ENCODE measurements at places on chromosomes 6 and 20.
A peak's percentile ranks its signal among the peaks of the same experiment; 100 is the strongest.

GRCh38 chr6:156832669-156833068, 55.5 kb downstream of the ARID1B start:
- no peak for DNase-seq

DNA sequence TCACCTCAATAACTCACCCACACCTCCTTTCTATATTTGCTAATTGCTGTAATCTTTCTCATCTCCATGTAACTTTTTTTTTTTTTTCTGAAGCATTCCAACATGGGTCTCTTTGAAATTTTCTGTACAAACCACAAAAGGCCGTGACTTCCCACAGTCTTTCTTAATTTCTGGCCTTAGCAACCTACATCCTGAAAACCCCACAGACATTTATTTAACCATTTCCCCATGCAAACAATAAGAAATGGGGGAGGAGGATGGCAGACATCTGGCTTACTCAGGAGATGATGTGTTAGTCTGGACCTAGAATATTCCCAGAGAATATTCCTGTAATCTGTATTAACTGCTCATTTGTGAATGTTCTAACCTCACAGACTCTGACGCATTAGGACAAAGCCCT, 57.6 kb downstream of the MEP1A start:
- no peak for DNase-seq

DNA sequence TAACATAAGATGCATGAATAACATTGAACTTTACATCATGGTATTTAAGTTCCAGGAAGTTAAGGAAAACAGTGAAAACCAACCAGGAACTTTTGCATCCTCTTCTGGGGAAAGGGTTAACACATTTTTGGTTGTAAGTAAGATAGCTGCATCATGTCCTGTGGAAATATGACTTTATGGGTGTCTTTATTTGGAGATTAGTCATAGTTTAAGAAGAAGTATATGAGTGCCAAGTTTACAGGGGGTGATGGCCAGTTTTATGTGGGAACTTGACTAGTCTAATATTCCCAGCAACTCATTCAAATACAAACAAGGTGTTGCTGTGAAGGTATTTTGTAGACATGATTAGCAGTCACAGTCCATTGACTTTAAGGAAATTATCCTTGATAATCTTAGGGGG, 78.0 kb downstream of the PDE10A start:
- no peak for DNase-seq

- DNase-seq: peak; percentile 53
Measured at GRCh38 chr6:33785778-33786177, 3.2 kb downstream of the LEMD2 start.

- DNase-seq: no peak
Measured at GRCh38 chr20:12891643-12892042, 117.1 kb upstream of the SPTLC3 start.

DNA sequence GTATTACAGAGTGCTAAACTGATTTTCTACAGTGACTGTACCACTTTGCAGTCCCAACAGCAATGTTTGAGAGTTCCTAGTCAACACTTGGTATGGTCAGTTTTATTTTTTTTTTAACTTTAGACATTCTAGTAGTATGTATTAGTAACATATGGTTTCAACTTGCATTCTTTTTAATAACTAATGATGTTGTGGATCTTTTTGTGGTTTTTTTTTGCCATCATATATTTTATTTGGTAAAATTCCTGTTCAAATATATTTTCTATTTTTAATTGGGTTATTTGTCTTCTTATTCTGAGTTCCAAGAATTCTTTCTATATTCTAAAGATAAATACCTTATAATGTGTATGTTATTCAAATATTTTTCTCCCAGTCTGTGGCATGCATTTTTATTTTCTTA, 189.4 kb upstream of the ECI2 start:
- no peak for DNase-seq

DNA sequence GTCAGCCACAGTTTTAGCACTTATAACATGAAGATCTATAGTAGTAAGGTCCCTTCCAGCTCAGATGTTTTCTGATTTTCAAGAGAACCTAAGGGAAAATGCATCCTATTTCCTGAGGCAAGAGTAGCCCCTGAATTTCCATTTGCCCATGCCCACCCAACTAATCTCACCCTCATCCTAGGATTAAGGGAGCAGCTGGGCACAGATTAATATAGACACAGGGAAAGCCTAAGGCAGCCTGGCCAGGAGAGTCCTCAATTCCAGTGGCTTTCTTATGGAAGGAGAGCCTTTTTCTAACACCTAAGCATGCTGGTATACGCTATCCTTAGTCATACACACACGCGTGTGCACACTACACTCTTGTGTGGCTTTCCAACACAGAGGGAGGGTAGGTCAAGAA, 1.5 kb downstream of the APOBEC2 start:
- DNase-seq: no peak

DNA sequence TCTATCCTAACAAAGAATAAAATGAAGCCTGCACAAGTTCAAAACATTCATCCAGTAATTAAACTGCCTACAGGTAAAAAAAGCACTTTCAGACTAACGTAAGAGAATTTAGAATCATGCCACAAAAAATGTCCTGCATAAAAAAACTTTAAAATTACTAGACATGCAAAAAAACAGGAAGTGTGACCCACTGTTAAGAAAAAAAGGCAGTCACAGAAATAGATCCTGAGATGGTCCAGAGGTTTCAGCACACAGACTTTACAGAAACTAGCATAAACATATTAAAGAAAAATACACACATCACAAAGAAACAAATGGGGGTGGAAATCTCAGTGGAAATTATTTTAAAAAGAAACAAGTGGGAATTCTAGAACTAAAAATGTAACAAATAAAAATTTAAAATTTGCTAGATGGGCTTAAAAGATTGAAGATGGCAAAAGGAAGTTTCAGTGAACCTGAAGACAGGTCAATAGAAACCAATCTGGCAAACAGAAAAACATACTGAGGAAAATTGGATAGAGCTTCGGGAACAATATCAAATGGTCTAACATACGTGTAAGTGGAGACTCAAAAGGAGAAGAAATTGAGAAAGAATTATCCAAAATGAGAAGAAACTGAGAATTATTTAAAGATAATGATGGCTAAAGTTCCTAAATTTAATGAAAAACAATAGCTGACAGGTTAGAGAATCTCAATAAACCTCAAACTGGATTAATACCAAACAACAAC, 3.4 kb upstream of the ZNF133 start:
- DNase-seq: no peak

GRCh38 chr6:166036316-166037095, 131.1 kb downstream of the TBXT start:
- no peak for DNase-seq

DNA sequence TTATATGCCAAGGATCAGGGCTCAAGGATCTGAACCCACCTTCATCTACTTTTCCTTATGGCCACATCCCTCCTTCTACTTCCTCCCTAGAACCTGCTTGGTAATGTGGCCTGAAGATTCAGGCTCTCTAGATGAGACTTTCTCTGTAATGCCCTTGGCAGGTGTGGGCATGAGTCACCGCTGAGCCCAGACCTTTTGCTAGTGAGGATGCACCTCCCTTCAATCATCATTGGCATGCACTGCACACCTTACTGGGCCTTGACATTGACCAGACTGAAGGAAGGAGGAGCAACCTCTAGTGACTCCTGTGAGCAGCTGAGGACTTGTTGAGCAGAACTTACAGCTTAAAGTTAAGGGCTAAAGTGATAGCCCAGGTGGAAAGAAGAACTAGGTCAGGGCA, 405.3 kb downstream of the MAFB start:
- DNase-seq: no peak

- no peak for DNase-seq
Measured at GRCh38 chr20:23123886-23124285, 37.8 kb upstream of the CD93 start.

Data from DMS79 (cell line).